ENCODE measurements at places on chromosomes 1 and 21. TPM values are rescaled to one million over a fixed set of nuclear protein-coding genes. Genes with fewer than 3 reads are reported as not detected.

Gene TAL1
- under 0.01 TPM for total RNA-seq

Gene OXCT2
- 6.4 TPM for total RNA-seq

Gene UQCRHL
- total RNA-seq, result 4.4 TPM

Gene IL22RA1
- not detected for total RNA-seq

Gene SPRR1A
- total RNA-seq, result not detected

Gene MRPS6
- 20.0 TPM for total RNA-seq
